Brain microvascular endothelial cell (primary cell): ENCODE measurements at places on chromosomes 5 and 9.

DNA sequence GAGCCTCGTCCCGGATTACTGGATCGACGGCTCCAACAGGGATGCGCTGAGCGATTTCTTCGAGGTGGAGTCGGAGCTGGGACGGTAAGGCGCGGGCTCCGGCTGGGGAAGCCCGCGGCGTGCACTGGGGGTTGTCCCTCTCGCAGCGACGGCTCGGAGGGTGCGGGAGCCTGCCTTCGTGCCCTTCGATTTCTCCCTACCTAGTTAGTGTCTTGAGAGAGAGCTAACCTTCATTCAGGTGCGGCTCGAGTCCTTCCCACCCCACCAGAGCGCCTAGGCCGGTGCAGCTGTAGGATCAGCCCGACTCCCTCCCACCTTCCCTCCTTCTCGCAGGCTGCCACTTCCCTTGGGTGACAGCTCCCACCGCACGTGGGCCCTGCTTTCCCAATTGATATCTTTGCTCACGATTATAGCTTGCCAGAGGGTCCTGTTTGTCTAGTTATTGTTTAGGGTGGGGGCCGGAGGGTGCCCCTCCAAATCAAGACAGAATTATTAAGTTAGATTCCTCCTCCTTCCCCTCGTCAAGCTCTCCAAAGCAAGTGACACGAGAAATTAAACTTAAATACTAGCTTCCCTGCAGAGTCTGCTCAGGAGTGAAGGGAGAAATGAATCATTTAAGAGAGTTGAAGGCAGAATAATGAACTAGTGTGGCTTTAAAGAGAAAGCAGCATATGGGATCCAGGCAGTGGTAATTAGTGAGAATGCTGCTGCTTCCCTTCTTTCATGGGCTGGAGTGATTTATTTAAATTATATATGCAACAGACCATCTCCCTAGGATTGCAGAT is 569 bp downstream of the CAMK4 start:
- no peak for DNase-seq

GRCh38 chr5:174291-174600 is 17.0 kb upstream of the LRRC14B start:
- no peak for DNase-seq

DNA sequence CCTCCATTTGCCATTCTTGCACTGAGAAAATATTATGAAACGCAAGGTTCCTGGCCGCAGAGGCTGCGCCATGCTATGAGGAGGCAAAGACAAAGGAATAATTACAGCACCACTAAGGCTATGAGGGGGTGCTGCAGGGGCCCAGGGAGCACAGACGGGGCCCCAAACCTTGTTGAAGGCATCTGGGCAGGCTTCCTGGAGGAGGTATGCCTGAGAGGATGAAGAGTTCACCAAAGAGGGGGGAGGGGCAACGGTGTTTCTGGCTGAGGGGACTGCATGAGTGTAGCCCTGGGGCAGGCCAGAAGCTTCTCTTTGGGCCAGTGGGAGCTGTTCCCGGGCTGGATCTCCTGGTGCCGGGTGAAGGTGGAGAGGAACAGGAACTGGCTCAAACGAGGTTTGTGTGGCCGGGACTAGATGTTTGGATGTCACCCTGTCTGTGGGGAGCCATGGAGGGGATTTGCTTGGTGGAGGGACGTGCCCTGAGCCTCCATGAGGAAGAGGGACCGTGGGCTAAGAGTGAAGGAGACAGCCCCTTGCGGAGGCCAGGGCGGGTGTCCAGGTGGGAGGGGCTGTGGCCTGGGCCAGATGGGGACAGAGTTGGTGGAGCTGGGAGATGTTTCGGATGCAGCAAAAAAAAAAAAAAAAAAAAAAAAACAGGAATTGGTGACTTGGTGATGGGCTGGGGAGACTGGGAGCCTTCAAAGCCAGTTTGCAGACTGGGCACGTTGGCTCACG is 28.2 kb downstream of the PTGES start:
- DNase-seq, result no peak

GRCh38 chr5:176851871-176852658 is 41.7 kb downstream of the UNC5A start:
- no peak for DNase-seq

GRCh38 chr9:115213818-115214334 is 95.9 kb upstream of the TNC start:
- DNase-seq, result peak; percentile 89

GRCh38 chr5:32450952-32451351 is 6.4 kb upstream of the ZFR start:
- no peak for DNase-seq

DNA sequence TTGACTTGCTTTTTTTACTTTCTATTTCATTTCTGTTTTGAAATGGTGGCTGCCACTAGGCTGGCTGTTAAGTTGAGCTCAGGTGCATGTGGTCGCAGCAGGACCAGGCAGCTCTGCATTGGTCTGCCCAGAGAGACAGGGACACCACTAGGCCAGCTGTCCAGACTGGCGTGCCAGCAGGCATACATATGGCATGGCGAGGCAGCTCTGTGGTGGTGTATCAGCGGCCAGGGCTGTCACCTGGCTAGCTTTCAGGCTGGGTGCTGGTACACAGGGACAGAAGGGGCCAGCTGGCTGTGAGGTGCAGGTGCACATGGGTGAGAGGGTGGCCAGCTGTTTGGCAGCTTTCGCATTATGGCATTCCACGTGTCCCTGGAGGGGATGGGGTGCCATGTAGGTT is 654.0 kb upstream of the ACO1 start:
- no peak for DNase-seq

- no peak for DNase-seq
Measured at GRCh38 chr5:179151286-179152118, 91.3 kb downstream of the ZNF354C start.

DNA sequence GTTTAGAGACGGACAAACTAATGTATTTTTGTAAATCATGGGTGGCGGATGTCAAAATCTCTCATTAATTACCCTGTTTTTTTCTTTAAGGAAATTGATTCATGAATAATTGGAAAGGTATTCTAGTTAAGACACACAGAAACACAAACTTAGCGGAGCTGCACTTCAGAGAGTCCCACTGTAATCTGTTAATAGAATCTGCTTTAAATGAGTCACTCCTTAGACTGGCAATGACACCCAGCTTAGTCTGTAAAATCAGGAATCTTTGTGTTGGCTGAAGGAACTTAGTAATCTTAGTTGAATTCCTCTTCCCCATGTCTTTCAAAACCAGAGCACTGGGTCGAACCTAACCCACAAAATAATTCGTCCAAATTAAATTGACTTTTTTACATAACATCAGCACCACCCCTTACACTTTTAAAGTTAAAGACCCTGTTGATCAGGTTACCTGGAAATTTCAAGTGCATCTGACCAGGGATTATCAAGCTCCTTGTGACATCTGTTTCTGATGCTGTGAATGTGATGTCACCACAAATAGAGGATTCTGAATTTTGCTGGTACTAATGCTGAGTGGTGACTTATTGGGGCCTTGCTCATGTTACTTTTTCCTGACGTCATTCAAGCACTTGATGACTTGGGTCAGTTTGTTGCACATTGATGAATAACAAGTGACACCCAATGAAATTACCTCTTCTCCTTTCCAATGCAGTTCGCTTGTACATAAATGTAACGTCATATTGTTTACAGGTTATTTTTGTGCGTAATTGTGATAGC is 313.6 kb downstream of the KCTD16 start:
- DNase-seq, result peak; percentile 24

DNA sequence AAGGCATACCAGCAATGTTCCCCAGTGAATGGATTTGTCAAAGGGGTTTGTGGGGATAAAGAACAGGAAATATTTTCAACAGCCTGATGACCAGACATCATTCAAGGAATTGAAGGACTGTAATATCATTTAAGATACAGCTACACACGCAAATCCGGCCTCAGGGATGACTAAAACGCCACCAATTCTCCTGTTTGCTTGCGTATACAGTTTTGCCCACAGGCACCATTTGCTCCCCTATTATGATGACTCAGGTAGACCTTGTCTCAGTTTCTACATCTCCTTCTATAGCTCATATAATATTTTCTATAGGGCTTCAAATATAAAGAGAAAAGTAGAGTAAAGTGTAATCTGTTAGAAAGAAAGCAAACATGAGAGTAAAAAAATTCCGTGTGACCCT is 29.7 kb upstream of the ITGA1 start:
- DNase-seq, result peak; percentile 82

- peak; percentile 32 for DNase-seq
Measured at GRCh38 chr5:126680191-126680817, 79.6 kb downstream of the PHAX start.

GRCh38 chr5:79774171-79774854 is 84.7 kb downstream of the CMYA5 start:
- no peak for DNase-seq

DNA sequence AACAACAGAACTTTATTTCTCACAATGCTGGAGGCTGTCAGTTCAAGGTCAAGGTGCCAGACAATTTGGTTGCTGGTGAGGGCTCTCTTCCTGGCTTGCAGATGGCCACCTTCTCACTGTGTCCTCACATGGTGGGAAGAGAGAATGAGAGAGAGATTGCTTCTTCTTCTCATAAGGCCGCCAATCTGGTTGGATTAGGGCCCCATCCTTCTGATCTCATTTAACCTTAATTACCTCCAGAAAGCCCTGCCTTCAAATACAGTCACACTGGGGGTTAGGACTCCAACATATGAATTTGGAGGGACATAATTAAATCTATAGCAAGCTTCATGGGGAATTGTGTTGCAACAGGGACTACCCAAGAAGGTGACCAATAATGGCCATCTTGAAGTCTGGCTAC is 110.2 kb downstream of the LHX2 start:
- no peak for DNase-seq

DNA sequence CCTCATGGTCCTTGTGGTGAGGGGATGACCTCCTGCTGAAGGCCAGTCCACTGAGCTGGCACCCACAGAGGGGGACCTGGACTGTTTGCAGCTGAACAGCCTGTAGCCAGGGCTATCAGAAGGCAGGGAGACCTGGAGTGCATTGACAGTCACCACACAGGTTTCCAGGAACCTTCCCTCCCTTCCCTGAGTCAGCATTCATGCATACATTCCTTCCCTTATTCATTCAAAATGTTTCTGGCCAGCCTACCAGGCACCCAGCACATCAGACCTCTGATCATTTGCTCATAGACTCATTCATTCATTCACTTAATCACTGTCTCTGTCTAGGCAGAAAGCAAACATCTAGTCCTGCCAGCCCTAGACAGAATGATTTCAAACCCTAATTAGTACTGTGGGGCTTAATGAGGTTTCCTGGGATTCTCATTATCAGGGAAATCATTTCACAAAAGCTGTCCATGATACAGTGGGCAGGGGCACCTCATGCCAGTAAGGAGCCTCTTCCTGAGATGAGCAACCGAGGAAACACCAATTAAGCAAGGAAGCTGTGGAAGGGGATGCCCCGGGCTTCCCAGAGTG is 110.1 kb upstream of the PPP1R26 start:
- no peak for DNase-seq

DNA sequence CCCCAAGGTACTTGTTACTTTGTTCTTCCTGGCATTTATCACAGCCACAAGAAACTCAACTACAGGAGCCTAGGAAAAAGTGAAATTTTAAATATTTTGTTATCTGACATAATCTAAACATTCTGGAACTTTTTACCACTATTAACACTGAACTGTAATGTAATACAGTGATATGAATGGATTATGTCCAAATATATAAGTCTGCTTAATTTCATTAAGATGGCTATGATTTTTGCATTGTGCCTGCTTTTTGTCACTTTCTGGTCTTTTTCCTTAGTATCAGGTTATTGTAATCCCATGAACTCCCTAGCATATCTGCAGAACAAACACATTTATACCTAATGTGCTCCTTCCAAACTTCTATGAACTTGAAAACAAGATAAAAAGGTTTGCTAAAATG is 35.8 kb downstream of the PJA2 start:
- no peak for DNase-seq

DNA sequence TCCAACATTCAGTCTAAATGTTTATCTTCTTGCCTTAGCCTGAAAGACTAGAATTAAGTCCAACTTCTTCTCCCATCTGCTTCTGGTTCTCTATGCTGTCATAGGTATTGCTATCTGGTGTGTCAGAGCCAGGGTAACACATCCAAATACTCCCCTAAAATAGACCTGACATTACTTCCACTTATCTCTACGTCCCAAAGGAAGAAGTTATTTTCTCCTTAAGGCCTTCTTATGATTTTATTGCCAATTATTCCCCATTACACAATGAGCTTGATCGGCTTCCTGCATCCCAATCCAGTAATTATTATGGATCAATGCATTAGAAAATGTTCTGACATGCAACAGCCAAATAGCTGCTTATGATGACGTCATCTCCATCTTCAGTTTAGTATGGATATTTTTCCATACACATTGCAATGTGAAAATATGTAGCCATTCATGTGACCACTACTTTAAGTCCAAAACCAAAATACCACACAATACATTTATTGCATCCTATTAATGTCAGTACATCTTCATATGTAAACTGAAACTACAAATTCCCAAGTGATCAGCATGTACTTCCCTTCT is 555.5 kb downstream of the MAT2B start:
- DNase-seq, result no peak

DNA sequence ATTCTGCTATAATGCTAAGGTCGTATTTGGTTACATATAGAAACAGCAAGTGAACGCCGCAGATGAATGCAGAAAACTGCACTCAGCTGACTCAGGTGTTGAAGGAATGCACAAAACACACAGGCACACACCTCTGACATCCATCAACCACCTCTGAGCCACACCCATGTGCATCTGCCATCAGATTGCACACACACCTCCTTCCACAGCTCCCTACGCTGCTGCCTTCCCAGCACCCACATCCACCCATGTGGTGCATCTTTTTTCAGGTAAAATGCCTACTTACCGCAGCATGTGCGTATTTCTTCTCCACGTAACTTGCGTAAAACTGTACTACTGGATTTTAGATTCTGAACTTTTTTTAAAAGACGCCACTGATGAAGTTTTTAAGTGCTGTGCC is 7.1 kb downstream of the STK10 start:
- DNase-seq, result no peak

DNA sequence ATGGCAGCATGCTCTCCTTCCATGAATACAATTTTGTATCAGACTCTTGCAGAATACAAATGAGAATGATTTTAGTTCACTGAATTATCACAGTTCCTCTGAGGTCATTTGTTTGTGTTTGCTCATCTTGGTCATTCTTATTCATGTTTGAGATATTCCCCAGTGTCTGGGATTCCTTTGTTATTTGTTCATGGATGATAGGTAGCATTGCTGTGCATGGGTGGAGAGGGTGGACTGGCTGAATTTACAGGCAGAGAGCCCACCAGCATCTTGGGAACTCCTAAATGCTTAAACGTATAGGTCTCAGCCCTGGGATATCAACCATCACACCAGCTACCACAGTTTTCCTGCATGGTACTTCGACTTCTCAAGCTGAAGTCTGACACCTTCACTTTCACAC is 459.8 kb downstream of the CCDC171 start:
- peak; percentile 74 for DNase-seq

GRCh38 chr9:92242260-92243136 is 51.0 kb downstream of the IARS1 start:
- DNase-seq, result peak; percentile 85

DNA sequence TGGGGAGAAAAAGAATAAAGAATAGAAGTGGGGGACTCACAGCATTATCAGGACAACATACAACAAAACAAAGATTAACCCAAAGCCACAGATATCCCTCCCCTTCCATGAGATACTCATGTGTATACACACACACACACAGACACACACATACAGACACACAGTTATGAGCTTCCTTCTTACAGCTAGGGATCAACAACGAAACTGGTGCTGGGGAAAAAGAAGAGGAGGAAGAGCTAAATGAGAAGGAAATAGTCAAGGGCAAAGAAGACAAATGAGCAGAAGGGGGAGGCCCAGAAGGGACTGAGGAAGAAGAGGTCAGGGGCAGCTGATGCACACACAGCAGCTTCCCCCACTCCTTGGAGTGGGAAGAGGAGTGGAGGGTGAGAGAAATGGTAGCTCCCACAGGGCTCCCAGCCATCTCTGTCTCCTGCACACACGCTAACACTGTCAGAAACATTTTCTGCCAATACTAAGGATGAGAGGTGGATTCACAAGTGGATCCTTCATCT is 66.2 kb downstream of the SIL1 start:
- no peak for DNase-seq
